AG08395 (cell line): ENCODE measurements at places on chromosomes 5 and 9.

- peak; percentile 69 for DNase-seq
Observed at GRCh38 chr5:54738118-54738972, 220.8 kb downstream of the SNX18 start.

GRCh38 chr9:129267141-129267540 lies 89.1 kb upstream of the IER5L start:
- no peak for DNase-seq

DNA sequence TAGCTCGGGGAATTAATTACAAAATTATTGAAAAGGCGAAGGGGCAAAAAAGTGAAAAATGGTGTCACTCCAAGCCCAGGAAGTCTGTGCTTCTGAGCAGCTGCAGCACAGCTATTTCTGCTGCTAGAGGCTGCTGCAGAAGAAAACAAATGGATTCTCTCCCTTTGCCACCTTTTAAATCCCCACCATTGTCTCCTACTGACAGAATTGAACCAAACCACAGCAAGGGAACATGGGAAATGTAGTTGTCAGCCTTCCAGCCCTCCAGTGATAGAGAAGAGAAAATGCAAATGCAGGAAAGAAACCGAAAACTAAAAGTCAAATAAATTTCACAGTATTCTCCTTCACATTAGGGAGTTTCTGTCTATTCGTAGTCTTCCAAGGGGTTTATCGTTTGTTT lies 33.4 kb upstream of the CDC42SE2 start:
- no peak for DNase-seq

DNA sequence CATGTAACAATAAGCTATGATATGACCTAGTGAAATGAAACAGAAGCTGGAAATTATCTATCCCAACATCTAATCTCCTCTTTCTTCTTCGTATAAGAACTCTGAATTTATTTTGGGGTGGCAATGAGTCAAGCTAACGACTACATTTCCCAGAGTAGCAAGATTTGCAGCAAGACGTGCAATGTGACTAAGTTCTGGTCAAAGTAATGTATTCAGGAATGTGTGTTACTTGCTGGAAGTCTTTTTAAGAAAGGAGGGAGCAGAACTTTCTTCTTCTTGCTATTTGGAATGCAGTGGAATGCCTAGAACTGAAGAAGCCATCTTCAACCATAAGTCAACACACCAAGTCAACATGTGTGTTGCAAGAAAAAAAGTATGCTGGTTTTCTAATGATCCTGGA lies 406.6 kb upstream of the MEF2C start:
- peak; percentile 30 for DNase-seq

GRCh38 chr5:28954074-28954473 lies 1915.7 kb upstream of the CDH9 start:
- no peak for DNase-seq

- peak; percentile 12 for DNase-seq
Observed at GRCh38 chr9:108517651-108518365, 338.0 kb downstream of the ACTL7B start.
